ENCODE measurements at places on chromosomes 1 and 21.

GRCh38 chr1:96515430-96515829 lies 206.2 kb upstream of the PTBP2 start:
- no peak for DNase-seq

- no peak for DNase-seq
These were observed 2.3 kb downstream of the KLHL17 start for GRCh38 chr1:962381-963300.

DNA sequence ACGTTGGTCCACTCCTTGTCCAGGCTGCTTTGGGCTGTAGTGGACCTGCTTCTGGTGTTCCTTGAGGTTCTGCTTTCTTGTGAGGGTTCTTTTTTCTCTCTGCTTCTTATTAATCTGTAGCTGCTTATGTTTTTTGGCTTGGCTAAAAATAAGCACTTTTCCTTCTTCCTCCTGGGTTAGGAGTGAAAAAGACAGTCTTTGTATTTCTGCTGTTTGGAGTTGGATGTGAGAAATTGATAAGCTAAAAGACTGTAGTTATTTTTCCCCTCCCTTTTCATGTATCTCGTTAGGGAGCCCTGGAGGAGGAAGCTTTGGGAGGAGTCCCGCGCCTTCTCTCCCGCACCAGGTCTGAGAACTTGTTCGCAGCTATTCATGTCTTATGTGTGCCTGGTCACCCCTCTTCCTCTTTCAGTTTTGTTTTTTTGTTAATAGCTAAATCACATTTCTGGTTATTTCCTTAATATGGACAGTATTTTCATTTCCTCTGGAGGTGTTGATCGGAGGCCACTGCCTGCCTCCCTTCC lies 79.0 kb downstream of the GALNT2 start:
- DNase-seq: peak; percentile 94

DNA sequence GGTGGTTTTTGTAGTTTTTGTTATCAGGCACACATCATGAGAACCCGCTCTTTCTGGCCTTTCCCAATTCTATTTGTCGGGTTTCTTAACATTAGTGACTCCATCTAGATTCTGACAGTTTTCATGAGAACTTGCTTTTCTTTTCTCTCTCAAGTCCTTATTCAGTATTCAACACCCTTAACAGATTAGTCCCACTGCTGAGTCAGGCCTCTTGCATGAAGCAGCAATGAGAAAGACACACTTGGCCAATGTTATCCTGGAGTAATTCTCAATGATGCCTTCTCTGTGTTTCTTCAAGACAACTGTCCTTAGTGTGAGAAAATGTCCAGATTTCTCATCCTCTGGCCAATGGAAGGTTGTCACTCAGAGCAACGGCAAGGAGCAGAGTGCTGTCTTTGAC lies 11.3 kb downstream of the FMO2 start:
- DNase-seq: no peak

DNA sequence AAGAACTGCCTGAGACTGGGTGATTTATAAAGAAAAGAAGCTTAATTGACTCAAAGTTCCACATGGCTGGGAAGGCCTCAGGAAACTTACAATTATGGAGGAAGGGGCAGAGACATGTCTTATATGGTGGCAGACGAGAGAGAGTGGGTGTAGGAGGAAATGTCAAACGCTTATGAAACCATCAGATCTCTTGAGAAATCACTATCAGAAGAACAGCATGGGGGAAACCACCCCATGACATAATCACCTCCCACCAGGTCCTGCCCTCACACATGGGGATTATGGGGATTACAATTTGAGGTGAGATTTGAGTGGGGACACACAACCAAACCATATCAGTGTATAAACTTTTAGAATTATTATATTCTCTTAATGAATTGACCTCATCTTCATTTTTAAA lies 335.9 kb upstream of the DPYD start:
- no peak for DNase-seq

DNA sequence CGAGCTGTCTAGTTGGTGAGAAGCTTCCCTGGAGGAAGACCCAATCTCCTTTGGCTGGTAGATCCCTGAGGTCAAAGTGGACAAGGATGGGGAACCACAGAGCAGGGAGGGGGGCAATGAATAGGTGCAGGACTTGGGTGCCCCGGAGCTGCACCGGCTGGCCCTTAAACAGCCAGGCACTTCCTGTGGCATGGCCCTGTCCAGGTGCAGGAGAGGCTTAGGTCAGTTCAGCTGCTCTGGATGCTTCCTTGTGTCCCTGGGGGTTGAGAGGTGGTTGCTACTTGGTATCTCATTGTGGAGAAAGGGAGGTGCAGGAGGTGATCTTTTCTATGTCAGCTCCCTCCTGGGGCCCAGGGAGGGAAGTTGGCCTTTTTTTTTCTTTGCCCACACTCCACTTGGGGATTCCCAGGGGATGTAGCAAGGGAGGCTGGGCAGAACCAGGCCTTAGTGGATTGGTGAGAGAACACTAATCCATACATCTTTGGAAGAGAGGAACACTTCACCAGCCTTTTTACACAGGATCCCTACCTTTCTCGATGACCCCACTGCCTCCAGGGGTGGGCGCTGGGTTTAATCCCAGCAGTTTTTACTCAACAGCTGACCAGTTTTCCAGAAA lies 1.2 kb upstream of the ST3GAL3 start:
- peak; percentile 42 for DNase-seq

GRCh38 chr1:173248247-173248940 lies 41.3 kb upstream of the TNFSF4 start:
- no peak for DNase-seq

GRCh38 chr1:13948396-13948795 lies 248.4 kb downstream of the PRDM2 start:
- no peak for DNase-seq

- no peak for DNase-seq
These were observed 8.0 kb downstream of the DHX9 start for GRCh38 chr1:182847105-182847504.

DNA sequence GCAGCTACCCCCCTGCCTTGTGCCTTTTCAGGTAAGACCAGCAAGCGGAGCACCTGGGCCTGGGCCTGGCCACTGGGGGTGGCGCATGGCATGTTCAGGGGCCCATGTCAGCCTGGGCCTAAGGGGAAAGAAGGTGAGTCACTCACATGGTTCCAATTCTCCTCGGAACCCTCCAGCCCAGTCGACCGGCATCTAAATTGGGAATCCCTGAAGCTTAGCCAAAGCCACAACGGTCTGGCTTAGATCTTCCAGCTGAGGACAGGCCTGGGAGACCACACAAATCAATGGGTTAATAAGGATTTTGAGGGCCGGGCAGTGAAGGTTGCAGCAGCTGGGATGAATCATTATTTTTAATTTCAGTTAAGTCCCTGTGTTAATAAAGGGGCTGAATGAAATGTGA lies 145.1 kb upstream of the SMYD2 start:
- DNase-seq: no peak

- DNase-seq: peak; percentile 42
These were observed 16.6 kb upstream of the PTP4A2 start for GRCh38 chr1:31954607-31955283.

- DNase-seq: no peak
These were observed 105.2 kb upstream of the TSPAN2 start for GRCh38 chr1:115194506-115194905.

DNA sequence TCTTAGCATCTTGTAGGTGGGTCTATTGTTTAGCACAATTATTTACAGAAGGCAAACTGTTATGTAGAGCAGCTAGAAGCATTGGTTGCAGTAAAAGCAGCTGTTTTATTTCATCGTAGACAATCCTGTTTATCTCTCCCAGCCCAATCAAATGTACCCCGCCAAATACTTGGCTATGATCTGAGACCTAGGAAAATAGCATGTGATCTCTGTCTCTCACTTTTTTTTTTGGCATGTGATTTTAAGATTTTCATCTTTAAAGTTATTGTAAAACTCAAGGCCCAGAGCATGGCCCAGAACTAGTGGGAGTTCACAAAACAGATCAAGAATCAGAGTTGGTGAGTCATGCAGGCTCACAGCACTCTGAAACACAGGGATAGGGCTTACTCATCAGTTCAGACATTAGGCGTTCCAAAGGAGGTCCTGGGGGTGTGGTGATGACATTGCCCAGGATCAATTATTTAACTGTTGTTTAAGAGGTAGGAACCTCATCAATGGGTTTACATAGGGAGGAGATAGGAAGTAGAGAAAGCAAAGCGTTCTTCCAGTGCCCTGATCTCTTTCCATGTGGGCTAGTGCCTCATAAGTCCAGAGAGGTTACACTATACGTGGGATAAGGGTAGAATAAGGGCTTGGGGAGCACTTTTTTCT lies 40.2 kb downstream of the TBX19 start:
- DNase-seq: peak; percentile 61

DNA sequence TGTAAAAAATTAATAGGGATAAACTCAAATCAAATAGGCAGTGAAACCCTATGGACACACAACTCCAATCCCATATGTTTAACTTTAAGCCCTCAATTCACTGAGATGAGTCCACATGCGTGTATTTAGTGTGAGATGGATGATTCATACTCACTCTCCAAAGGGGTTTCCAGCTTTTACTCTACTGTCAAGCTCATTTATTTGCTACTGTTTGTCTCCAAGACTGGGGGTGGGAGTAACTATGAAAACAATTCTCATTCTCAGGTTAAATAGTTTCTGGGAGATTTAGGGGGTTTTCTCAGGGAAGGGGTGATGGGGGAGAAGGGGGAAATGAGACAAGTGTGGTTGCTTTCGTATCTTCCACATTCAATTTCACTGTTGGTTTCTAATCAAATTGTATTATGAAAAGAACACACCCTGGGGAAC lies 2.7 kb downstream of the RAB29 start:
- DNase-seq: no peak

DNA sequence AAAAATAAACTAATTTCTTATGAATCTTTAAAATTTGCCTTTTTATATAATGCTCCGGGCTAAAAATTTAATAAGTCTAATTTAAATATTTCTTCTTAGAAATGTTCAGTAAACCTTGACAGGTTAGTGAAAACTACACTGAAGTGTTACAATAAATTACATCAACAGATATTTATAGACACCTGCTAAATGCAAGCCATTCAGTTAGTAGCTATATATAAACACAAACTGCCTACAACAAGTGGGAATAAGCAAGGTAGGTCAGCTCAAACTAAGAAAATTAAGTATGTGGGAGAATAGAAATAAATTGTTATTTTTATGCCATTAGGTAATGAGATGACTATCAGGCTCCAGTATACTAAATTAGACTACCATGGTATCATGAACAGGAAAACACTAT lies 215.6 kb downstream of the DENND1B start:
- DNase-seq: no peak

- DNase-seq: no peak
These were observed 1.2 kb downstream of the PPP1R8 start for GRCh38 chr1:27831568-27832410.

- no peak for DNase-seq
These were observed 11.7 kb downstream of the OPTC start for GRCh38 chr1:203505526-203506204.

DNA sequence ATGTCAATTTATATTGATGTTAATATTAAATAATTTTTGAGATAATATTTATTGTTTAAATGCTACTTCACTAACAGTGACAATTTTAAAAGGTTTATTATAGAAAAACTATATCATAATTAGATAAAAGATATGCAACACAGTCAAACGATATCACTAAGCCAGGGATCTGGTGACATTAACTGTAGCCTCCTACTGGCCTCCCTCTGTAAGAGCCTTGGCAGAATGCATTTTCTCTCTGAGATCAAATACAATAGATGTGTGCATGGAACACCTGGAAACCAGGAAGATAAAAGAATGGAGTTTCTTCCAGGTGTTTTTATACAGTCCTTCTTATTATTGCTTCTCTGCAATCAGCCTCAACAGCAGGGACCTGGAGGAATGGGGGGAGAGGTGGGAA lies 1762.1 kb downstream of the BRINP3 start:
- peak; percentile 31 for DNase-seq

GRCh38 chr1:83547901-83548300 lies 451.0 kb downstream of the TTLL7 start:
- no peak for DNase-seq

- peak; percentile 97 for DNase-seq
These were observed 448 bp downstream of the GATAD2B start for GRCh38 chr1:153922076-153922971.

- DNase-seq: no peak
These were observed 15.7 kb upstream of the C1orf146 start for GRCh38 chr1:92201973-92202372.

- no peak for DNase-seq
These were observed 12.2 kb downstream of the KCNJ15 start for GRCh38 chr21:38268864-38269575.
